ENCODE measurements at places on chromosomes 11 and 22. TPM values are rescaled to one million over a fixed set of nuclear protein-coding genes. Genes with fewer than 3 reads are reported as not detected.

The C11orf42 gene
- total RNA-seq: not detected

The CABP4 gene
- 0.45 TPM for total RNA-seq

DNA sequence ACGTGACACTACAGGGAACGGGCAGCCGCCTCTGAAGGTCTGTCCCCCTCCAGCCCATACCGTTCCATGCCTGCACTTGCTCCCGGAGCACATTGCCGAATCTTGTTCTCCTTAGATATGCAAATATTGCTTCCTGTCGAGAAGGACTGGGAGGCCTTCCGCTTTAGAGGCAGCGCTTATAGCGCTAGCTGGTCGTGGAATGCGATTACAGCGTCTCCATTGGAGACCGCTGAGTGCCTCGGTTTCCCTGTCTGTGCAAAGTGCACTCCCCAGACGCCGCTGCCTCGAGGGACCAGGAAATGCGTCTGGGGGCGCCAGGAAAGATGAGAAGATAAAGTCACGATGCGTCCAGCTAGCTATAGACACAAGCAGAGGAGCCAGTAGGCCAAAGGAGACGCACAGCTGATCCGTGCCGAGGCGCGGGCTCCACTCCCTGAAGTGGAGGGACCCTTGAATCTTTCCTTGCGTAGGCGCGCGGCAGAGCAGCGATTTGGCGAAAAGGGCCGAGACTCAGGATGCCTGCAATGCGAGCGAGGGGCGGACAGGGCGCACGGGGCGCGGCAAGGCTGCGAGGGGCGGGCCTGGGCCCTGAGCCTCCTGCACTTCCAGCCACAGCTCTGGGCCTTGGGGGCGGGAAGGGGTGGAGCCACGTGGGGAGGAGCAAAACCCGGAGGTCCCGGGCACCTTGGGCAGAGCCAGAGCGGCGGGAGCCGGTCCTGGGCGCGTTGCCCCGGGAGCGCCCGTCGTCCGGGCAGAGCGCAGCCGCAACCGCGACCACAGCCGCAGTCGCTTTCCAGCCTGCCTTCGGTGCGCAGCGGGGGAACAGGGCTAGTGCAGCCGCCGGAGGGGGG, at the start of gene RASSF10:
TSS of gene RASSF10 (plus strand) at position 692 of the 851 bp plus-strand sequence. CDS start 261 bp downstream, outside the sequence.
- peak; percentile 94 for DNase-seq
- peaks cover 33% of the 10 kb centered on the region for H3K4me1 ChIP-seq
- peak within 1 kb of the TSS; percentile 64 for H3K4me3 ChIP-seq
- H3K27ac ChIP-seq: peak within 1 kb of the TSS; percentile 83

DNA sequence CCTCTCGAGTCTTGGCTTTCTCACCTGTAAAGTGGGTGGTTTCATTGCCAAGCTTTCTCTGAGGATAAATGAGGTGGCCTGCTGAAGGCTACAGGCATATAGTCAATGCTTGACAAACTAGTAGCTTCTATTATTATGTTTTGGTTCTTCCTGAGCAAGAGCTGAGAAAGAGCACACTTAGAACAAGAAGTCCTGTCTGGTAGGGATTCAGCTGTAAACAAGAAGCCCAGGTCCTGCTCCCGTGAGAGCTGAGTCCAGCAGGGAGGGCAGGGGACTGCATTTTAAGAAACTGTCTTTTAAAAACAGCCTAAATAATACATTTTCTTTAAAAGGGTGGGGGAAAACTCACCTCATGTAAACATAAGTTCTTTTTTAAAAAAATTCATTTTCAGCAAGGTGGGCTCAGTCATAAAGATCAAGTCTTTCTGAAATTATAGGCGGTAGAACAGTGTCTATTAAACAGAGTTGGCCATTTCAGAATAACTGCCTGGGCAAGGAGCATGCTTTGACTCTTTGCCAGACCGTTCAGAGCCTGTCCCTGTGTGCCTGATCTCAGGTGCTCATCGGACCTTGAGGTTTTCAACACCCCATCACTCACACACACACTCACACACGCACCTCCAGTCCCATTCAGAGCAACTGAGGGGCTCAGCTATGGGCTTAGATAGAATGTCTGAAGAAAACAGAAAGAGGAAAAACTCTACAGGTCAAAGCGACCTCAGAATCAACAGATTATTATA, 29.2 kb upstream of the MYO18B start:
- H3K4me1 ChIP-seq: no peaks in the 10 kb centered on the region
- peaks cover 14% of the 10 kb centered on the region for H3K36me3 ChIP-seq
- H3K27me3 ChIP-seq: no peaks in the 10 kb centered on the region
- no peak for DNase-seq
- H3K4me3 ChIP-seq: no peak overlapping the region

GRCh38 chr22:50082197-50082715, 3.0 kb downstream of the MLC1 start:
- H3K4me1 ChIP-seq: peaks cover 4% of the 10 kb centered on the region
- H3K27me3 ChIP-seq: peaks cover 28% of the 10 kb centered on the region

- no peaks in the 10 kb centered on the region for H3K36me3 ChIP-seq
- no peaks in the 10 kb centered on the region for H3K4me1 ChIP-seq
- H3K27me3 ChIP-seq: no peaks in the 10 kb centered on the region
- no peak overlapping the region for H3K27ac ChIP-seq
- H3K4me3 ChIP-seq: no peak overlapping the region
Measured at GRCh38 chr11:75024068-75024449, 35.3 kb downstream of the NEU3 start.

- no peak overlapping the region for H3K4me3 ChIP-seq
- H3K36me3 ChIP-seq: no peaks in the 10 kb centered on the region
- no peak for DNase-seq
- no peak overlapping the region for H3K27ac ChIP-seq
- peaks cover 52% of the 10 kb centered on the region for H3K4me1 ChIP-seq
- no peaks in the 10 kb centered on the region for H3K27me3 ChIP-seq
Measured at GRCh38 chr11:64093233-64094039, 57.7 kb downstream of the FLRT1 start.

GRCh38 chr11:91926965-91927364, 297.7 kb upstream of the FAT3 start:
- no peaks in the 10 kb centered on the region for H3K36me3 ChIP-seq
- DNase-seq: no peak
- no peaks in the 10 kb centered on the region for H3K27me3 ChIP-seq
- H3K27ac ChIP-seq: no peak overlapping the region
- H3K4me1 ChIP-seq: peaks cover 3% of the 10 kb centered on the region

DNA sequence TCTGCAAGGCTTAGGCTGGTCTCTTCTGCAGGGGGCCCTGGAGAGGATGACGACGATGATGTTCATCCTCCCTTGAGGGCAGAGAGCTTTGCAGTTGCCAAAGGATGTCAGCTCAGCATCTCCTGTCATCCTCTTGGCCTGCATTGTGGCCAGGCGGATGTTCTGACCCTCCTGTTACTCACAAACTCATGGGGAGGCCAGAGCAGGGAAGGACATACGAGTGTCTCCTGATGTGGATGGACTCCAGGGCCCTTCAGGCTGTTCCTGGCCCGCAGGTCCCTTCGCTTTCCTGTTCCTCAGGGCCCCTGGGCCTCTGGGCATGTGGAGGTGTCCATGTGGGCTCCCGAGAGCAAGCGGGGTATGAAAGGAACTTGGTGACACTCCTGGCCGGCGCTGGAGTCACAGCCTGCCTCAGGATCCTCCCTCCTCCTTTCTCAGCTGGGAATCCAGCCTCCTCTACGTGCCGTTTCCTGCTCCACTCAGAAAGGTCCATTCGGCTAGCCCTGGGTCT, 8.5 kb downstream of the ADORA2A start:
- H3K36me3 ChIP-seq: peaks cover 2% of the 10 kb centered on the region
- H3K4me3 ChIP-seq: no peak overlapping the region
- H3K27ac ChIP-seq: no peak overlapping the region
- H3K4me1 ChIP-seq: peaks cover 53% of the 10 kb centered on the region
- H3K27me3 ChIP-seq: no peaks in the 10 kb centered on the region

DNA sequence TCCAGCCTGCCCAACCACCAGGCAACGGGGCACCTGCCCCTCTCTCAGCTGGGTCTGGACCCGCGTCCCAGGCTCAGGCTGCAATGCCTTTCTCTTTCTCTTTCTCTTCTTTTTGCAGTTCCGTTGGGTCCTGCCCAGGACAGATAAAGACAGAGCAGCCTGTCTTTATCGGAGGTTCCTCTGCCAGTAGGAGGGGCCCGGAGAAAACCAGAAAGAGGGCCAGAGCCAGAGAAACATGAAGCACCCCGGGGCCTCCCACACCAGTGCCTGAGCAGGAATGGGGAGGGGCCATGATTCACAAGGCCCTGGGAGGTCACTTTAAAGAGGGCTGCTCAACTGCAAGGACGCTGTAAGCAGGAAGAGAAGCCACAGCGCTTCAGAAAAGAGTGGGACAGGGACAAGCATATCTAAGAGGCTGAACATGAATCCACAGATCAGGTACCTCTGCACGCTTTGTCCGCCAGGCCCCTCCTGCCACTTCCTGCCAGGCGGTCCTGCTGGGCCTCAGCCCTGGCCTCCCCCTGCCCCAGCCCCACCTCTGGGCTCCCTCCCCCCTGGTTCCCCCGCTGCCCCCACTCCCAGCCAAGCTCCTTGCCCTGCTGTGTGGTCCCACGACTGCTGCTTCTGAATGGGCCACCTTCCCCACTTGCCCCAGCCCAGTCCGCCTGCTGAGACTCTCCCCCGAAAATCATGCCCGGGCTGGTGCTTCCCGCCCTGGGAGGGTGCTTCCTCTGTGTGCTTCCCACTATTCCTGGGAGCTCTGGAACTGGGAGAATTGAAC, at the start of gene APOBEC3C:
TSS of gene APOBEC3C (plus strand) at position 316 of the 781 bp plus-strand sequence. CDS start at position 422, 106 bp downstream.
- no peaks in the 10 kb centered on the region for H3K36me3 ChIP-seq
- peaks cover 23% of the 10 kb centered on the region for H3K4me1 ChIP-seq
- H3K27ac ChIP-seq: peak within 1 kb of the TSS; percentile 87
- H3K4me3 ChIP-seq: peak within 1 kb of the TSS; percentile 47
- peak; percentile 78 for DNase-seq

DNA sequence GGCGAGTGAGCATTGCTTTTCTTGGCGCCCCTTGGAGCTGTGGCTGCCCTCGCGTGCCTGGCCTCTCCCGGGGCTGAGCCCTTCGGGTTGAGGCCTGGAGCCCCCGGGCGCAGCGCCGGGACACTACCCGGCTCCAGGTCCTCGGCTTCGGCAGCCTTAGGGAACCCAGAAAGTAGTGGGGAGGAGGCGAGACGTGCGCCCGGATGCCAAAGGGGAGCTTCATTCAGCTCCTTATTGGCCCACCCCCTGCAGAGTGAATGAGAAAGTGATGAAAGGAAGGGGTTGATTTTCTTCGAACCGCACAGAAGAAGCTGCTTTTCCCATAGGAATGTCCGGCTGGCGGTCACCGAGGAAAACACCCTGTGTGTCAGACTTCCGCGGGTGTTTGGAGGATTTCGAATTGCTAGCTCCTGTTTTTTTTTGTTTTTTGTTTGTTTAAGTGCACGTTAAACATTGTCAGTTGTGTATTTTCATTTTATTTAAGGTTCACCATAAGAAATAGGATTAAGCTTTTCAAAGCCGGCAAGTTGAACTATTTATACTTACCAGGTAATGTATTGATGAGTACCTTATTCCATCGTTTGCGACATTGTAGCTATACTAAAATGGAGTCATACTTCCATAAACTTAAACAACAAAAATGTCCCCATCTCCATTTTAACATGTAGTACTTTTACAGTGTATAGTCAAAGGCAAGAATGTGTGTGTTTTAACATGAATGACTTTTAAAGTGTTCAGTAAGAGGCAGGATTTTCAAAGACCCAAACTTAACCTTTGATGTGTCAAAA, 841 bp upstream of the EIF4G2 start:
- DNase-seq: no peak
- peak overlapping the region; percentile 95 for H3K4me3 ChIP-seq
- peaks cover 38% of the 10 kb centered on the region for H3K4me1 ChIP-seq
- H3K36me3 ChIP-seq: peaks cover 24% of the 10 kb centered on the region
- H3K27ac ChIP-seq: peak overlapping the region; percentile 99
- H3K27me3 ChIP-seq: no peaks in the 10 kb centered on the region

- H3K4me3 ChIP-seq: peak overlapping the region; percentile 59
- peak overlapping the region; percentile 38 for H3K27ac ChIP-seq
- H3K4me1 ChIP-seq: peaks cover 27% of the 10 kb centered on the region
- peak; percentile 68 for DNase-seq
Measured at GRCh38 chr22:44325718-44326490, 13.2 kb upstream of the SHISAL1 start.

DNA sequence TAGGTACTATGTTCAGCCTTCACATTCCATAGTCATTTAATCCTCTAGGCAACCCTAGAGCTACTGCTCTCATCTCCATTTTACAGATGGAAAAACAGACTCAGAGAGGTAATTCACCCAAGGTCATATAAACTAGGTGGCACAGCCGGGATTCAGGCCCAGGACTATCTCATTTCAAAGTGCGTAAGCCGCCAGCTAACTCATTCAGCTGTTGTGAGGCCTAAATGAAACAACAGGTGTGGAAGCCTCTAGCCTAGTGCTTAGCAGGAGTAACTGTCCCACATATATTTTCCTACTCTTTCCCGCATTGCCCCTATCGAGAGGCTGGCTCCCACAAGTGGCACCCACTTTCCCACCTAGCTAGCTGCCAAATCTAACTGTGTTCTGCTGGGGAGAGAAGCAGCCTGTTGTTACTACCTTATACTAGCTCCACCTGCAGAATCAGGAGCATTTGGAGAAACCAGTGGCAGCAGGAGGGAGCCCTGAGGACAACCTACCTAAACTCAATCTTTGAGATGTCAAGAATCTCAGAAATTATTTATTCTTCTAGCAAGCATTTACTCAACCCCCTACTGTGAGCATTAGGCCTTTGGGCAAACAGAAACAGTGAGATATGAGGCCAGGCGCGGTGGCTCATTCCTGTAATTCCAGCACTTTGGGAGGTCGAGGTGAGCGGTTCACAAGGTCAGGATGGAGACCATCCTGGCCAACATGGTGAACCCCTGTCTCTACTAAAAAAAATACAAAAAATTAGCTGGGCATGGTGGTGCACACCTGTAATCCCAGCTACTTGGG, 20.9 kb downstream of the PRG3 start:
- DNase-seq: no peak
- H3K27me3 ChIP-seq: no peaks in the 10 kb centered on the region
- H3K36me3 ChIP-seq: no peaks in the 10 kb centered on the region

DNA sequence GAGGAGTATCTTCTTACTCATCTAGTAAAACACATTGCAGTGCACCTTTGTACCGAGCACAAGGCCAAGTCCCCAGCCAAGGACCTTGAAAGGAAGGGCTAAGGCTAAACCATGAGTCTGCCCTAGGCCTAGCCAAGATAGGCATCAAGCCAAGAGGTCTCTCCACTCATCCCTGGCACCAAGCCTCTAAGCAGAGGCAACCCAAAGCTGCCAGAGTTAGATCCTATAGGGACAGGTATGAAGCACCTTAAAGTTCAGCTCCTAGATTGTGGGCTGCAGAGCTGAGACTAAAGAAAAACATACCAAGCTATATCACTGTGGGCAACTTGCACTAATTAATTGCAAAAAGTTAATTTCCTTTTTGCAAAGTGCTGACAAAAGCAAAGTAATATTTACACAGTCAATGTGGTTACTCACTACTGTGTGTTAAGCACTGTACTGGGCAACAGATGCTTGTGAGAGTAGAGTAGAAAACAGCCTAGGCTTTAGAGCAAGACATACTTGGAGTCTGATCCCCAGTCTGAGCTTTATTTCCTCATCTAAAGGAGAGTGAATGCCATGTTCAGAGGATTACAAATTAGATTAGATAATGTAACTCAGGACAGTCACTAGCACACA, 7.2 kb downstream of the COA4 start:
- no peaks in the 10 kb centered on the region for H3K27me3 ChIP-seq
- H3K4me3 ChIP-seq: no peak overlapping the region
- H3K36me3 ChIP-seq: peaks cover 66% of the 10 kb centered on the region
- no peak for DNase-seq
- H3K27ac ChIP-seq: no peak overlapping the region
